ENCODE measurements at places on chromosomes 11 and 22.

- no peak for DNase-seq
These were observed 29.0 kb downstream of the DDX10 start for GRCh38 chr11:108693852-108694251.

DNA sequence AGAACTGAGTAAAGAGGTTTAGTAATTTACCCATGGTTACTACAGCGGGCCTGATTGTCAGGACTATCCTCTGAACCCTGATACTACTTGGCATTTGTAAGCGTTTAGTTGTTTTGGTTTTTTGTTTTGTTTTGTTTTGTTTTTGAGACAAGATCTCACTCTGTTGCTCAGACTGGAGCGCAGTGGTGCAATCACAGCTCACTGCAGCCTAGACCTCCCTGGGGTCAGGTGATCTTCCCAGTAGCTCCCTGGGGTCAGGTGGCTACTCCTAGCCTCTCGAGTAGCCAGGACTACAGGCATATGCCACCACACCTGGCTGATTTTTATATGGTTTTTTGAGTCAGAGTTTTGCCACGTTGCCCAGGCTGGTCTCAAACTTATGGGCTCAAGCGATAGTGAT is 118.6 kb downstream of the WNT11 start:
- DNase-seq, result no peak

GRCh38 chr11:87961606-87962005 is 213.6 kb downstream of the RAB38 start:
- DNase-seq, result no peak

- DNase-seq, result peak; percentile 77
These were observed 58.6 kb downstream of the DDIAS start for GRCh38 chr11:82959987-82960778.

DNA sequence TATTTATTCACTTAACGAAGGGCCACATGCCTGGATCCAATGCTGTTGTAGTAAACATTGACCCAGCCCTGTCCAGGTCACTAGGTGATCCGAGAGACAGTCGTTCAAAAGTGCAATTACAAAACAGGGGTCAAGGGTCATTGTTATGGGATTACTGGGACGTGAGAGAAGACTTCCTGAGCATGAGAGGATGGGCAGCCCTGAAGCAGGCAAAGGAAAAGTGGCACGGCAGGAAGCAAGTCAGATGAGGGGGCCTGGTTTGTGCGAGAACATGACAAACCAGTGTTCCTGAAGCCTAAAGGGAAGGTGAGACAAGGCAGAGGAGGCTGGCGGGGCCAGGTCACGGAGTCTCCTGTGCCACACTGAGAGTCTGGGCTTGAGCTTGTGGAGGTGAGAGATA is 15.8 kb upstream of the MMP20 start:
- no peak for DNase-seq

DNA sequence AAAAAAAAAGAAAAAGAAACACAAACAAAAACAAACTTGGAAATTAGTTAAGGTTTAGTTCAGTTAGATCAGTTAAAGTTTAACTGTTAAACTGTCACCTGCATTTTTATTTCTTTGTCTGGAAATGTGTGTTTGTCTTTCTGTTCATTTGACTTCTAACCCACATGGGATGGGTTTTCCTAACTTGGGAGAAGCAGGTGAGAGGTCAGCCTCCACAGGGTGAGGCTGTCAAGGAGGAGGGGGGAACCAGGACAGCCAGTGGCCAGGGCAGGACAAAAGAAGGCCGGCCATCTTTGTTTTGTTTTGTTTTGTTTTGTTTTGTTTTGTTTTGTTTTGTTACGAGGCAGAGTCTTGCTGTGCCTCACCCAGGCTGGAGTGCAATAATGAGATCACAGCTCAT is 13.4 kb upstream of the GCAT start:
- DNase-seq, result no peak

DNA sequence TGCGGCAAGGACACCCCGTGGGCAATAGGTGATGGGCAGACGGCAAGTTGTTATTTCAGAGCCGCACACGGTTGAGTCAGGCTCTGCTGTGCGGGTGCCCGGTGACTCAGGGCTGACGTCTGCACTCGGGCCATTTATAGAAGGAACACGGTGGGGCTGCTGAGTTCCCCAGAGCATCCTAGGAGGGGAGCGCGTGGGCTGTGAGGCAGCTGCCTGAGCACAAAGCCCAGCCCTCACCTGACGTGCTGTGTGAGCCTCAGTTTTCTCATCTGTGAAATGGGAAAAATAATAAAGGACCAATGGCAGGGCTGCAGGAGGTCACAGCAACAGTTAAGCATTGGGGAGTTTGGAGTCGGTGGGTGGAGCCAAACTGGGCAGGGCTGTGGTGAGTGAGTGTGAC is 11.3 kb upstream of the RHOD start:
- DNase-seq, result no peak

DNA sequence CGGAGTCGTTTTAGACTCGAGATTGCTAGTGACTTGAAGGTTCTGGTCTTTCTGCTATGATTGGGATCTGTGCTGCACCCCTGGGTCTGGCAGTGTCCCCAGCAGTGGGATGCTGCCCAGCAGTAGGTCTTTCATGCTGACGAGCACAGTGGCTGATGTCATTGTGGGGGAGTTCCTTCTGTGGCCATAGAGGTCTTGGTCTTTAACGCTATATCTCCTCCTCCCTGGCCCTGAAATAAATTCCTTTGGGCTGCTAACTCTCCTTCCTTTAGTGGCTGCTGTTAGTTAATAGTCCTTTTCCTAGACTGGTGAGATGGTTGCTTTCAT is 136.3 kb downstream of the TEAD1 start:
- no peak for DNase-seq

GRCh38 chr22:48103126-48103875 is 1340.9 kb downstream of the TBC1D22A start:
- no peak for DNase-seq

DNA sequence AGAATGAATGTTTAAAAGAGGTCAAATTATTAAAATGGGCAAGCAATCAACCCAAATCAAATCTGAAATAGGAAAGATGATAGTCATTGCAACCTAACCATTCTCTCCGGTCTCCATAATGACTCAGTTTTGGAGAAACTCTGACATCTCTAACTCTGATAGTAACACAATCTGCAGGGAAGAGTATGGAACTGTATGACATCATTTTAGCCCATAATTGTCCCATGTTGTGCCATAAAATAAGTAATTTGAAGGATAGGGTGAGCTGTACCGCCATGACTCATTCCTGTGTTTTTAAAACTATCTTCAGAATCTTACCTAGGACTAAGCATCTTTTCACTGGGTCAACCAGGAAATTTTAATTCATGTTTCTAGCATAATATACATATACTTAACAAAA is 350.8 kb downstream of the DLG2 start:
- DNase-seq, result no peak

DNA sequence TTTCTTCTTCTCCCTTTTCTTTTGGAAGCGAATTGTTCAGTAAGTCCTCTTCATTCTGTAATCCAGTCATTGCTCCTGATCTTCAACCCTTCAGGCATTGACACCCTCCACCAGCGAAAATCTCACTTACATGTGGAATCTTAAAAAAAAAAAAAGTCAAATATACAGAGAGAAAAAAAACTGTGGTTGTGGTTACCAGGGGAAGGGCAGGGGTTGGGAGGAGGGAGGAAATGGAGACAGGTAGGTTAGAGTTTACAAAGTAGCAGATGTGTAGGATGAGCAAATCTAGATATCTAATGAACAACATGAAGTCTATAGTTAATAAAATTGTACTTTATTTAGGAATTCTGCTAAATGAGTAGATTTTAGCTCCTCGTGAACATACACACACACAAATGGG is 17.7 kb upstream of the TMEM123 start:
- peak; percentile 49 for DNase-seq

DNA sequence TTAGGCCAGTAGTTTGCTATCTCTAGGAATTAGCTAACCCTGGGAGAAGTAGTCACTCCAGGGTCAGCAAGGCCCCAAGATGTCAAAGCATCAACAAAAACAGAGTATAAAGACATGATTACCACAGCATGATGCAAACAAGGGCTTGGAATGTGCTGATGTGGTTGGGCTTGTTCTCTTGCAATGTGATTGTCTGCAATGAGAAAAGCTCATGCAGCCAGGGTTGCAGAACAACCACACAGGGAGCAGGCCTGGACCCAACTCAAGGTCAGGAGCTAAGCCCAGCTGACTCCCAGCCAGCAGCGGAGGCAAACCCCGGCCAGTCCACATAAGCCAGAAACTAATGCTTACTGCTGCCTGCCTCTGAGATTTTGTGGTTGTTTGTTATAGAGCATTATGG is 132.4 kb upstream of the ZC3H12C start:
- no peak for DNase-seq

DNA sequence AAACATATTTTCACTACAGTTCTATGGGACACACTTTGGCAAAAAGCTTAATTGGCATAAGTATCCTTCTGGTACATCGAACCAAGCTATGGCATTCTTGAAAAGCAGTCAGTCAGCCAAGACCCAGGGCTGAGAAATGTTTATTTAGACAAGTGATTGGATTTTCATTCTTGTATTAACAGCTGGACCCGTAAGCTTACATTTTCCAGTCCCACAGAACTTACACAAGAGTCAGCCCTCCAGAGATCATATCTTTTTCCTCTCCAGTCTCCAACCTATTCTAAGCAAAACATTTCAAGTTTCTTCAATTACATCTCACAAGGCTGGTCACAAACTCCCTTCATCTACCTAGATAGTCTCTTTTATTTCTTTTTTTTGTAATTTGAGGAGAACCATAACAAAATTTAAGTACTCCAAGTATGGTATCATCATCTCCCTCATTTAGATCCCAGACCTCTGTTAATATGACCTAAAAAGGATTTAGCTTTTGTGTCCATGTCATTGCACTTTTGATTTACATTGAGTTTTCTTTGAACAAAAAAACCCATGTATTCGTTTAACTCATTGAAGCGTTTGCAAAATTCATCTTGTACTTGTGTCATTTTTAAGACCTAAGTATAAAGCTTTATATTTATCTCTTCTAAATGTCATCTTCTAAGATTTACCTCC is 67.9 kb upstream of the GRK3 start:
- no peak for DNase-seq

DNA sequence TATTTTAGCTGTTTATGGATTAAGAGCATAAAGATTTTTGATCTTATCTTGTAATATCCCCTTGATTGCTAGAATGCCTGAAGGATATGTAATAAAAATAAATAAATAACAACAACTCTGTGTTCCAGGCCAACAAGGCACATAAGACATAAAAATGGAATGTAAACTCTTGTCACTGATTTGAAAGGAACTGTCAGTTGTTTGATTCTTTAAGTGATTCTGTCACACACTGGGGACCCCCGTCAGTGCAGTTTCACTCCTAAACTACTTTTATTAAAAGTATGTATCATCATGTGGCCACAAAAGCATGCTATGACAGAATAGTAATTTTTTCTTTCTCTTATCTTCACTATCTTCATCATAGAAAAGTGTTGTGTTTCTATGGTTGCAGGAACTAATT is 572.4 kb downstream of the CNTN5 start:
- DNase-seq, result no peak

GRCh38 chr22:19178065-19178656 is 375 bp downstream of the SLC25A1 start:
- peak; percentile 45 for DNase-seq

DNA sequence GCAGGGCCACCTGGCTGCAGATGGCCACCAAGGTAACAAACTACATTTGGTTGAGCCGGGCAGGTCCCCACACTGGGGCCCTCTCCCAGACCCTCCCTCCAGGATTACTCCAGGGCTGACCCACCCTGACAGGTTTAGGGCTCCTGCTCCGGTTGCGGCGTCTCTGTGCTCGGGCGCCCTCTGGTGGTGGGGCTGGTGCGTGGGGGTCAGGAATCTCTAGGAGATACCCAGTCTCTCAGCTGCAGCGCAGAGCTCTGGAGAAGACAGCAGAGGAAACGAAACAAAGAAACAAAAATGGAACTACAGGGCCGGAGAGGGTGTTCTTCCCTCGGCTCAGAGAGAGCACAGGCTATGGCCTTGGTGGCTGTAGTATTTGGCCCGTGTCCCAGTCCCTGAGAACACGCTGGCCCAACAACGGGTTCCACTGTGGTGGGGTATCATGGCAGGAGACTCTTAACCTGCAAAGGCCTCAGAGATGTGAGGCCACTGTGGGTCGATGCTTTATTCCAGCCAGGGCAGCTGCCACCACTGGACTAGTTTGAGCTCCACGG is 2.4 kb downstream of the C11orf96 start:
- peak; percentile 55 for DNase-seq

DNA sequence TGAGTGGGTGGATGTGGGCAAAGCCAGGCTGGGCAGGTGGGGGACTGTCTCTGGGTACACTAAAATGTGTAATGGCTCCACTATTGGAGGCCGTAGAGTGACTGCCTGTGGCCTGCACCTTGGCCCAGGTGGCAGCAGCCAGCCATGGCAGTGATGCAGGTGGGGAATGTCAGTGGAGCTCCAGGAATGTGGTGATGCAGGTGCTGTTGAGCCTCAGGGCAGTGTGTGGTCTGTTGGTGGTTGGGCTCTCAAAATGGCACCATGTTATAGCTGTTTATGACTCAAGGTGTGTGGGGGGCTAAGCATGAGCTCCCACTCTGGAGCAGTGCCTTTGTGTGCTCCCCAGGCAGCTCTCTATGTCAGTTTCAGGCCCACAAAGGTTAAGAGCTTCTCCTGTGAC is 40.2 kb upstream of the CCDC90B start:
- no peak for DNase-seq

DNA sequence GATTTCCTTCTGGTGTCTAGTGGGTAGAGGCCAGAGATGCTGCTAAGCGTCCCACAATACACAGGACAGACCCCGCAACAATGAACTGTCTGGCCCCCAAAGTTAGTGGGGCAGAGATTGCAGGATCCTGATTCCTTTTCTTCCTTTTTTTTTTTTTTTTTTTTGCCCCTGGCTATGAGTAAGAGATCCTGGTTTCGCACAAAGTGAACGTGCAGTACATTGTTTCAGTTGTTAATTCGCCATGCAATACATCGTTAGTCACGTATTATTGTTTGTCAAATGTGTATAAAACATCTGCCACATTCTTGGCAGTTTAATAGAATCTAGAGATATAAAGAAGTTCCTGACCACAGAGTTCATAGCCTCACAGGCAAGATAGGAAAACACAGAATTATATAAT is 20.2 kb downstream of the ST3GAL4 start:
- no peak for DNase-seq

DNA sequence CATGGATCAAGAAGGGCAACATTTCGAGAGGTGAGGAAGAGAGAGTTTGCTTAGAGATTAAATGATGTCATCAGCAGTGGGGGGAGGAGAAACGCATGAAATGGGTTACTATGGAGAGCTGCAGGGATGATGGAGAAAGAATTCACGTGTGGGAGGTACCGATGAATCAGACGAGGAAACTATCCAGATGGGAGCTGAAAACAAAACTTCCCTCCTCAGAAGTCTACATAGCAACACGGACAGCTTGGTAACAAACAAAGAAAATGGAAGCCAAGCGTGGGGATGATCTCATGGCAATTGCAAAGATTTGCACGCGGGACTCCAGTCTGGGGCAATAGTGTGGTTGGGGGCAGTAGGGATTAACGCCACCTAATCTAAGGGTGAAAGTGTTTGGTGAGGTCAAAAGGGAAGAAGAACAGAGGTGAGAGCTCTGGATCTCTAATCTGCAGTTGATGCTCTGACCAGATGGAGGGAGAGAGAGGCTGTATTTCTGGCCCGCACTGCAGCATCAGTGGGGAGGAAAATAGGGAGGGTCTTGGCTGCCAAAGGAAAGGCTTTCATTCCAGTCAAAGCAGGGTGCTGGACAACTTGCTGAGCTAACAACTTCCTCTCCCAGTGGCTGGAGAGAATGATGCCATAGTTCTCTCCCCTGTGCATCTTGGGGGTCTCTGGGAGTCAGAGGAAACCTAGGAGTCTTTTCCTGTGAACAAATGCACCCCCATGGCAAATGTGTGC is 43.4 kb upstream of the CSNK2A3 start:
- no peak for DNase-seq

GRCh38 chr22:19868333-19868732 is 13.7 kb upstream of the GNB1L start:
- no peak for DNase-seq

Measured in CD4-positive, alpha-beta T cell treated with Interleukin-1 beta for 1 hour (primary cell).